Stimulated activated CD4-positive, alpha-beta T cell treated with anti-CD3 and anti-CD28 coated beads, Interleukin-1b, Interleukin-23, amount 100 ng/mL, for 1 hour (primary cell): ENCODE measurements at places on chromosomes 1 and 21.

DNA sequence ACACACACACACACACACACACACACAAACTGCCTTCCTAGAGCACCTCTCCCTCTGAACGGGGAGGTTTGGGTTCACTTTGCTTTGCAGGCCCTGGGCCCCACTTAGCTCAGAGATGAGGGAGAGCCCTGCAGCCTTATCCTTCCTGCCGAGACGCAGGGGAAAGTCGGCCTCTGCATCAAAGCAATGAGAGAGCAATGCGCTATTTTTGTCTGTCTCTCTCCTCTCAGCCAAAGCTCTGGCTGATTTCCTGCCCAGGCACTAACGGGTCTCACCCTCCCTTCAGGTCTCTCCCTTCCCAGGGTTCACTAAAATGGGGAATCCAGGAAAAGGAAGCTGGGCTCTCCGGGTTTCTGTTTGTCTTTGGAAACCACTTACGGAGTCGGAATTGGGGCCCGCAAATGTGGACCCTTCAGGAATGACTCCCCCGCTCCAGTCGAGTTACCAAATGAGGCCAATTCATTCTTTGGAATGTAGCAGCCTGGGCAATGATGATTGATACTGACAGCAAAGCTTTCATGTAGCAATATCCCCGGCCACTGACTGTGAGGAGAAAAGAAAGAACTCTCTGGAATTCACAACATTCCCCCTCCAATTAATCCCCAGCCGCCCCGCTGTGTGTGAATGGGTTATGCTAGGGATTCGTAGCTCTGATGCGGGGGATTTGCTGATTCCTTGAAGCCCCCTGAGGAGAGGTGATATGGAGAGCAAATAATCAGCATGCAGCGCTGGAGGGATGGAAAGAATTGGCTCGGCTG, 61.5 kb upstream of the WLS start:
- DNase-seq = no peak

- no peak for DNase-seq
Measured at GRCh38 chr1:151175041-151175741, 590 bp downstream of the TMOD4 start.

DNA sequence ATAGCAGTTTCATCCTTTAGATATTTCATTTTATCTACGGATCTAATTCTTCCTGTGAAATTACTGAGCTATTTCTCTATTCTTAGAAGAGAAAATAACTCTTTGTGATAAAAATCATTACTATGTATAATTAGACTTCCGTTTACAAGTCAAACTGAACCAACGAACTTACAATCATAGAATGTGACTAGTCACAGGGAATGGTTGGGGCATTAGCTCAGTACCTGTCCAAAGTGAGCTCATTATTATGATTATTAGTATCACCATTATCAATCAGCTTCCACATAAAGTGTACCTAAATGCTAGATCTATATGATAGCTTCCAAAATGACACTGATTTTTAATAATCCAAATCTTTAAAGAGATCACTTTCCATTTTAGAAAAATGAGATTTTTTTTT, 12.5 kb downstream of the AMY2B start:
- no peak for DNase-seq

- DNase-seq = peak; percentile 22
Measured at GRCh38 chr1:156848461-156849150, 10.3 kb downstream of the INSRR start.

DNA sequence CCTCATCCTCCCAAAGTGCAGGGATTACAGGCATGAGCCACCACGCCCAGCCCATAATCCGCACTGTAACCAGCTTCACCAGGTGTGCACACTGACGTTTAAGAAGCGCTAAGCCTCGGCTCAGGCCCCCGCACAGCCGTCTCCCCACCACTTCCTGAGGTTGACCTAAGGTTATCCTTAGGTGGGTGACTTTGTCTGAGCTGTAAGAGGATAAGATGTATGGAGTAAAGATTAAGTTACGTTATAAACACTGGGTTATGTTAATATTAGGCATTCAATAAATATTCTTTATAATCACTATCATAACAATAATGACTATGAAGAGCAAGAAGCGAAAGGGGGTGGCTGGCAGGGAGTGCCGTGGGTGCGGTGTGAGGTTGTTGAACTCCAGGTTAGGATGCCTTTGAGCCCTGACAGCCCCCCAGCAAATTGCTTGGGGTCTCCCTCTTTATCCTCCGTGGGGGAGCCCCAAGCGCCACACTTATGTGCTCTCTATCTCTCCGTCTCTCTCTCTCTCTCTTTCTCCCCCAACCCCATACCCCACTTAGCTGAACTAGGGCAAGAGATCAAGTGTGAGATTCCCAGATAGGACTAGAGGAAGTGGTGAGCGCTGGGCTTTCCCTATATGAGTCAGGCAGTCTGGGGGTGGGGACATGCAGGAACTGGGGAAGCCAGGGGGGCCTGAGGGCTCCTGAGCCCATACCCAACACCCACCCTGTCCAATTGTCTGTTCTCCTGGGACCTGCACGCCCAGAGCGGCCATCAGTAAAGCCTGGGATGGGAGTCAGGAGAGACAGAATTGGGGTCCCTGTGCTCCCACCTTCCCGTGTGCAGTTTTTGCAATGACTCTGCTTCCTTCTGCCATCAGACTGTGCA, 7.6 kb downstream of the EFHD2 start:
- DNase-seq = no peak

GRCh38 chr1:209926045-209926444, 12.0 kb upstream of the SYT14 start:
- no peak for DNase-seq

DNA sequence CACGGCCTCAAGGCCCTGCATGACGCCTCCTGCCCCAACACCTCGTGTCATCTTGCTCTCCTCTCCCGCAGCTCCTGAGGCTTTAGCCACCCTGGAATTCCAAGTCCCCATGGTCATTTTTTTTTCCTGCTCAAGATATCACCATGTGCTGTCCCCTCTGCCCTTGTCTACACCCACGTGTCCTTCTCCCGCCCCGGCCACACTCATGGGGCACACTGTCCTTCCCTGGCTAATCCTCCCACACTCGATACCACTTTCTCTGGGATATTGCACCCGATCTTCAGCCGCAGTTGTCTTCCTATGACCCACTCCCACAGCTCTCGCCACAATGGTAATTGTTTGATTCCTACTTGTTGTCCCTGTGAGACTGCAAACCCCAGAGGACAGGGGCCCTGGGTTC, 29.7 kb upstream of the LGALS8 start:
- no peak for DNase-seq

DNA sequence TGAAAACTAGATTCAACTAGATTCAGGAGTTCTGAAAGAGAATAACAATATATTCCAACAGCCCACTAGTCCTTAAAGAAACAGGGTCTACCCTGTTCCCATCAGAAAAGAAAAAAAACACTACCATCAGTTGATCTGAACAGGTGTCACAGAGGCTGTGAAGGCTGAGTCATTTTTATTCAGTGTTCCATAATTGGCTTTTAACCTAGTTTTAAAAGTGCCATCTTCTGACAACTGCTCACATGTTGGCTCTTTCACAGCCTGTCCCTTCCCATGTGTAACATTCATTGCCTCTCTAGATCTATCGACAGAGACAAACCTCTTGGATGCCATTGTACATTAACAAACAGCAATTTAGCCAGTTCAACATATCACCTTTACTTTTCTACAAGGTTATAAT, 243.7 kb downstream of the TBX15 start:
- no peak for DNase-seq

DNA sequence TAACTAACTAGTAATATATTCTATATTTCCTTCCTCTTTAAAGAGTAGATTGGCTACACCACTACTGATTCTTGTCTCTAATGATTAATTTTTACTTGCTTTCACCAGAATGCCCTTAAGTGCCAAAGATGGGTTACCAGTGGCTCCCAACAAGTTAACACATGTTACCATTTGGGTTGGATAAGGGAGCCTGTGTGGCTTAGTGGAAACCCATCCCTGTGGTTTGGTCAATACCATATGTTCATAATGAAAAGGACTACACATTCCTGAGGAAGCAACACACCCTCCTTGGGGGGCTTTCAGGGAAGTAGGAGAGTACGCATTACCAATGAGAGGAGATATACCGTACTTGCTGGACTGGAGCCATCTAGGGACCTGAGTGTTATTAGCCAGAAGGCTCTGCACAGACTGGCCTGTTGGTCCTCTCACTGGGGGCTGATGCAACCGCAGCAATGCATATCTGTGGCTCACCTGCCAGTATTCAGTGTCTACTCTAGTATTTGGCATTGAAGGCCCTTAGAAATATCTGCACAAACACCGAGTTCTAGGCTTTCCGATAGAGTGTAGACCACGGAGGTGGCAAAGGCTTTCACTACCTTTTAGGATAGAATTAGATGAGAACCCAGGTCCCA, 29.3 kb upstream of the PLXNA2 start:
- DNase-seq = no peak

DNA sequence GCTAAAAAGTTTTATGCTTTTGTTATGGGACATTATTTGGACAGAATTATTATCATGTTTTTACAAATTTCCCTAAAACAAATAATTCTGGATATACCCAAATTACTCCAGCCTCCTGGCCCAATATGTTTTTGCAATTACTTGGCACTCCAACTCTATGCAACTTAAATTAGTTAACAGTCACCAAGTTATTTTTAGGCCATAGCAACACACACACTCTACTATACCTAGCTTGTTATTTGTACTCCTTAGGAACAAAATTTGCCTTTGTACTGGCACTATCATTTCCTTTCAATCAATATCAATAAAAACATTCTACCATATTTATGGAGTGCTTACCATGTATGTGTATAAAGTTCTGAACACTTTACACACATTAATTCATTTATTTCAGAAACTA, 7.7 kb downstream of the DUSP10 start:
- no peak for DNase-seq

GRCh38 chr1:109199710-109200109, 14.0 kb upstream of the SARS1 start:
- no peak for DNase-seq

DNA sequence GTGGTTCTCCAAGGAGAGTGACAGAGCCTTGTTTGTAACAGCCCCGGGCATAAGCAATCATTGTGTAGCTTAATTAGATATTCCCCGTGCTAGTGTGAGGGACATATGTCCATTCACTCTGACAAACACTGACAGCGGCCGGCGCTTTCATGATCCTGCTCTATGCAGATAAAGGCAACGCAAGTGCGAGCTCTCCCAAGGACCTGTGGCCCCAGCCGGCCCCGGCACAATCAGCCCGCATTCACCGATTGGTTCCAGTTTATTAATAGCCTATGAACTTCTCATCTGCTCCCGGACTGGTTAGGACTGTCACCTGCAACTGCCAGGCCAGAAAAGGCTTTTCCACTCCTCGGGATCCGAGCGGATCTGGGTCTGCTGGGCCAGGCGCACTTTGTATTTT, 18.0 kb upstream of the OLIG1 start:
- DNase-seq = no peak

DNA sequence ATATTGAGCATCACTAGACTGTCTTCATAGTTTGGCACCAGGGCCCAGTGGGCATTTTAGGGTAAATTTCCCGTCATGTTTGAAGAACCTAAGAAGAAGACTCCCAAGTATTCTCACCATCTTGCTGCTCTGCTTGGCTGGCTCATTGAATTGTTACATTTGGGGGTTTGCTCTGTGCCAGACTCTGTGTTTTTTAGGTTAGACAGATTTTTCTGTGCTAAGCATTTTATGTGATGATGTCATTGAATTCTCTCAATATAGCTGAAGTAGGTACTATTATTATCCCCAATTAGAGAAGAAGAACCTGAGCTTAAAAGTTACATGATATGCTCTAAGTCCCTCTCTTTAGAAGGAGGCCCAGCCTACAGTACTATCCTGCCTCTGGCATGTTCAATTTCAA, 28.0 kb upstream of the DNASE2B start:
- no peak for DNase-seq

DNA sequence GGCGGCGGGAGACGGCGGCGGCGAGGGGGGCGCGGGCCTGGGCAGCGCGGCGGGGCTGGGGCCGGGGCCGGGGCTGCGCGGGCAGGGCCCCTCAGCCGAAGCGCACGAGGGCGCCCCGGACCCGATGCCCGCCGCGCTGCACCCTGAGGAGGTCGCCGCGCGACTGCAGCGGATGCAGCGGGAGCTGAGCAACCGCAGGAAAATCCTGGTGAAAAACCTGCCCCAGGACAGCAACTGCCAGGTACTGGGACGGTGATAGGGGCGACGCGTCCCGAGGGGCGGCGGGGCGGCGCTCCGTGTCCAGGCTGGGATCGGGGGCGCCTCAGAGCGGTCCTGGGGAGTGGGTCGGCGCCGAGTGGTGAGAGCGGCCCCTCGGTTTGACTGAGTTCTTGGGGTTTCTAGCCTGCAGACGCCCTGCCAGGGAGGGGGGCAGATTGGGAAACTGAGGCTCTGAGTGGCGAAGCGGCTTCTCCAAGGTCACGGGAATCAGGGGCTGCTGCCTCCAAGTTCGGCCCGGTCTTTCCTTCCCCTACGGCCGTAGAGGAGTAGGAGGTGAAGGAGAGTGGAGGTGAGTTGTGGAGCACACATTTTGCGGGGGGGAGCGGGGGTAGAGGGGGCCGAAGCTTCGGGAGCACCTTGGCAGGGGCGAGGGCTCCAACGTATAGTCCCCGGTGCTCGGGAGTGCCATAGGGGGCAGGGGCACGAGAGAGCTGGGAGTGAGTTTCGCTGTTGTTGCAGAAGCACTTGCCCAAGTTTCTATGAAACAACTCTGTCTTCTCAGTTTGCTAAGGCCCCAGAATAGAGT, 508 bp downstream of the RAVER2 start:
- no peak for DNase-seq
